Type B pancreatic cell (in vitro differentiated cells): ENCODE measurements at places on chromosomes 11 and 22. TPM values are rescaled to one million over a fixed set of nuclear protein-coding genes. Genes with fewer than 3 reads are reported as not detected.
A peak's percentile ranks its signal among the peaks of the same experiment; 100 is the strongest.

The TEX54 gene
- not detected in 2 replicates for total RNA-seq

The PATE2 gene
- not detected in 2 replicates for total RNA-seq

- no peaks in the 10 kb centered on the region for H3K4me1 ChIP-seq
- peaks cover 7% of the 10 kb centered on the region for H3K36me3 ChIP-seq
- DNase-seq = no peak
- H3K27ac ChIP-seq = no peak overlapping the region
- H3K4me3 ChIP-seq = no peak overlapping the region
Observed at GRCh38 chr11:73510106-73510505, 87.8 kb downstream of the FAM168A start.

DNA sequence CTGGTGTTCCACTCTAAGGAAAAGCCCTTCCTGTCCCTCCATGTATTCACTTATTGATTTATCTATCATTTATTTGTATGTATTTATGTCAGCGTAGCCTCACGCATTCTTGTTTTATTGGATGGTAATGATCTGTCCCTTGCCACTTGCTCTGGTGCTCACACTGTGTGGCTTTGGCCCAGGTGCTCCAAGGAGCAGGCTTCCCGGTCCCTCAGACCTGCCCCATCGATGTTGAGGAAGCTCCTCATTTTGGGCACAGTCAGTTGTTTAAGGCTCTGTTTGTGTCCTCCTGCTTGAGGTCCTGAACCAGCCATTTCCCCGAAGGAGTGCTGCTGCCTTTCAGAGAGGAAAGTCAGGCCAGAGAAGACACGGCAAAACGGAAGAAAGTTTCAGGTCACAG, 1485.4 kb downstream of the TBC1D22A start:
- peaks cover 52% of the 10 kb centered on the region for H3K27me3 ChIP-seq
- H3K4me1 ChIP-seq = no peaks in the 10 kb centered on the region
- H3K27ac ChIP-seq = no peak overlapping the region
- H3K4me3 ChIP-seq = no peak overlapping the region
- H3K36me3 ChIP-seq = no peaks in the 10 kb centered on the region

GRCh38 chr11:128707681-128708080, 13.8 kb downstream of the FLI1 start:
- H3K27me3 ChIP-seq = peaks cover 18% of the 10 kb centered on the region
- H3K4me1 ChIP-seq = no peaks in the 10 kb centered on the region
- H3K36me3 ChIP-seq = peaks cover 26% of the 10 kb centered on the region

The VWCE gene
- 5.4 and 20.0 TPM in 2 replicates for total RNA-seq

DNA sequence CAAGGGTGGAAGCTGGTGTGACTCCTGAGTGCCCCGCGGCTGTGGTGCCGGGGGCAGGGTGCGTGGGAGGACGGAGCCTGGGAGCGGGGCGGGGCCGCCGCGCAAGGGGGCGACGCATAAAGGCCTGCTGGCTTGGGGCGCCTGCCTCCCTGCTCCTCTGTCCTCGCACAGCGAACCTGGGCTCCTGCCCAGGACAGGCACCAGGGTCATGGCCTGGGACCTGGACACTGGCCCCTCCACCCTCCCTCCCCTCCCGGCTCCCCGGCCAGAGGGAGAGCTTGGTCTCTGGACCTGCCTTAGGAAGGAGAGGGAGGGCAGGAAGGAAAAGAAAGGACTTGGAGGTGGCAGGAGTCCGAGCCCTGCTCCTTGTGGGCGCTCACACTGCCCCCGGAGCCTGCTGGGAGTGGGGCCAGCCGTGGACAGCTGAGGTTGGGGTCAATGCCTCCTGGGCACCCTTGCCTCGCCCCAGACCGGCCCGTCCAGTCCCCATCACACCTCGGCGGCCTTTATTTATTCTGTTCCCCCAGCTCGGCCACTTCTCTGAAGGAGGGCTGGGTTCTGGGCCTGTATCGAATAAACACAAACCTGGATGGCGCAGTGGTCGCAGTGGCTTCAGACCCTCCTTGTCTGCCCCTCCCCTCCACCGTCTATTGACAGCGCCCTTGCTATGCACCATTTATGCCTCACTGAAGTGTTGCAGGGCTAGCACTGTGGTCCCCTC, 8.7 kb downstream of the SLC16A8 start:
- H3K36me3 ChIP-seq = no peaks in the 10 kb centered on the region
- no peak for DNase-seq
- H3K4me3 ChIP-seq = no peak overlapping the region
- no peaks in the 10 kb centered on the region for H3K4me1 ChIP-seq
- H3K27ac ChIP-seq = no peak overlapping the region
- H3K27me3 ChIP-seq = no peaks in the 10 kb centered on the region

- H3K27me3 ChIP-seq = no peaks in the 10 kb centered on the region
- peaks cover 17% of the 10 kb centered on the region for H3K4me1 ChIP-seq
- peak overlapping the region; percentile 93 for H3K27ac ChIP-seq
- peaks cover 8% of the 10 kb centered on the region for H3K36me3 ChIP-seq
- no peak for DNase-seq
Observed at GRCh38 chr11:62770778-62771143, 435 bp upstream of the TAF6L start.

GRCh38 chr22:27883656-27884350, 35.3 kb downstream of the PITPNB start:
- no peaks in the 10 kb centered on the region for H3K27me3 ChIP-seq
- no peak overlapping the region for H3K4me3 ChIP-seq
- H3K27ac ChIP-seq = no peak overlapping the region
- peaks cover 46% of the 10 kb centered on the region for H3K4me1 ChIP-seq
